Hepatocyte (in vitro differentiated cells): ENCODE measurements at places on chromosomes 13 and 19. TPM values are rescaled to one million over a fixed set of nuclear protein-coding genes. Genes with fewer than 3 reads are reported as not detected.

DNA sequence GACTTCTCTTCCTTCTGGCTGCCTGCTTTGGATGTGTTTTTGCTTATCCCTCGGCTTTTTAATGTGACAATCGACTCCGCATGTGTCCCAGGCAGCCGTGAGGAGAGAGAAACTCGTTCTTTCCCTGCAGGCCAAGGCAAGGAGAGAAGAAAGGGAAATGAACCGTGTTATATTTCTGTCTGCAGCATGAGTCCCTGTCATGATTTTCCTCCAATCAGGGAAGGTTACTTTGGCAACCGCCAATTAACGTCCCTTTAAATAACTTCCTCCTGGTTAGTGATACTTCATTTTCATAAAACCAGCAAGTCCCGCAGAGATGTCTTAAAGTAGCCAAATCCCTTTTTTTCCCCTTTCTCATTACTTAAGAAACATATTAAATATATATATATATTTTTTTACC lies 42.6 kb downstream of the RFC3 start:
- no peak for DNase-seq

- DNase-seq, result no peak
These were observed 40.5 kb upstream of the KLF5 start for GRCh38 chr13:73018336-73018735.

GRCh38 chr13:78298657-78299056 lies 304.7 kb downstream of the POU4F1 start:
- DNase-seq, result no peak

- DNase-seq, result no peak
These were observed 279.1 kb downstream of the FGF9 start for GRCh38 chr13:21949818-21950429.

The KLK10 gene
- 0.10 and 1.8 TPM in 2 replicates for total RNA-seq

GRCh38 chr13:58574791-58575190 lies 943.2 kb downstream of the PCDH17 start:
- no peak for DNase-seq

GRCh38 chr19:10611907-10612306 lies 13.4 kb upstream of the SLC44A2 start:
- no peak for DNase-seq

The TNNT1 gene
- 9.6 and 11.5 TPM in 2 replicates for total RNA-seq

GRCh38 chr13:60627071-60627686 lies 230.2 kb downstream of the TDRD3 start:
- peak; percentile 70 for DNase-seq

DNA sequence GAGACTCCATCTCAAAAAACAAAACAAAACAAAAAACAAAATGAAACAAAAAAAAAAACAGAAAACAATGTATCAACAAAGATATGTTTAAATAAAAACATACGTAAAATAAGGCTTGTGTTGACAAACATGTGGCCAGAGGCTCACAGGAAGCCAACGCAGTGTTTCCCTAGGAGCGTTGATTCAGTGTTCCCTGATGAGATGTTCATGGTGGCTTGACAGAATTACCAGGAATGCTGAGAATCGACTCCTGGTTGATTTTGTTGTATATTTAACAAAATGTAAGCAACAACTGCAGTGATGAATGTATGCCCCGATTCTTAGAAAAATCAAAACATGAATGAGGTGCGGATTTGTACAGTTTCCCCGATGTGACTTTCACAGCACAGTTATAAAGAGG lies 8.9 kb upstream of the ZNF787 start:
- DNase-seq, result no peak

DNA sequence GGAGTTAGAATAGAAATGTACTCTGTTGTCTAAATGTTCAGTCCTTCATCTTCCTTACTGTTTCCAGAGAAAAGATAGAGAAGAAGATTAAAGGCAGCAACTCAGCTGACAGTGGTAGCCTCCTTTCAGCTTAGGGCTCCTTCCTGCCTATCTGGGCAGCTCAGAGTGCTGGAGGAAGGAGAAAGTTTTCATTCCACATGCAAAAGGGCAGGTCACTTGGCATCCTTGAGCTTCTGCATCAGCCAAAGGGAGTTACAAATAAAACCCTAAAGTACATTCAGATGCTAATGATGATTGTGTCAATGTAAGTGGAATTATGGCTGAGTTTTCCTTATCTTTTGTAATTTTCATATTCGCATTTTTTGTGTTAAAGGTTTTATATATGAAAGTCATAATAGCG lies 58.9 kb downstream of the ESD start:
- no peak for DNase-seq

GRCh38 chr19:5407356-5407755 lies 47.9 kb upstream of the ZNRF4 start:
- DNase-seq, result no peak

The MEF2B gene
- 0.32 and 0.70 TPM in 2 replicates for total RNA-seq

The LILRA2 gene
- total RNA-seq, result not detected in 2 replicates

The MBD3L5 gene
- not detected in 2 replicates for total RNA-seq

DNA sequence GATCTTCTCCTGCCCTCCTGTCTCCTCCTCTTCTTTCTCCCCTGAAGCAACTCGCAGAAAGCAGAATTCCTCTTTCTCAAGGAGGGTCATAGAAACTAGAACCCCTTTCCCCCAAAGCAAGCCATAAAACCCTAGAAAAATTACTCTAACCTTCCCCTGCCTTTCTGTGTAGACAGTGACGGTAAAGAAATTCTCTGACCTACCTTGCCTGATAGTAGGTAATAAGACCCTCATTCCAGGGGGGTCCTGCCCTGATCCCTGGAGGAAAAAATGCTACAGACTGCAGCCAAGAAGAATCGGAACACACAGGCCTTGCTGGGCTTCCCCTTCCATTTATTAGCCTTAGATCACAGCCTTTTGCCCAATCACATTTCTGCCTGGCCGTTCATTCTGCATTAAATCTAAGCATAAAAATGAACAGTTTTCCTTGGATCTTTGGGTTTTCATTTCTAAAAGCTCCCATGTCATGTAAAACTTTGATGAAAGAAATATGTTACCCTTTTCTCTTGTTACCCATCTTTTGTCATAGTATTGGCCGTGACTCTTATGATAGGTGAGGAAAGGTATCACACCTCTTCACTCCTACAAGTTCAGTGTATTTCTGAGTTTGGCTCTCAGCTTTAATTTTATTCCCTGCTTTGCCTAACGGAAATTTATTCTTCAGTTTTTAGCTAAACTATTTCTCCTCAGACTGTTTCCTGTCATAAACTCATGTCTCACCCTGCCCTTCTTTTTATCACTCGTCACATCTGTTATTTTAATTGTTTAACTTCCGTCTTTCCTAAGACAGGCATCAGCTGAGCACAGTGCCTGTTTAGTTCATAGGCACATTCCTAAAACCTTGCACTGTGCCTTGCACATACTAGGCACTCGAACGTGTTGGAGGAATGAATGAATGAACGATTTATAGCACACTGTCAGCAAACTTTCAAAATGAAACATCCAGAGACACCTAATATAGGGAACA lies 20.4 kb upstream of the CPB2 start:
- no peak for DNase-seq

DNA sequence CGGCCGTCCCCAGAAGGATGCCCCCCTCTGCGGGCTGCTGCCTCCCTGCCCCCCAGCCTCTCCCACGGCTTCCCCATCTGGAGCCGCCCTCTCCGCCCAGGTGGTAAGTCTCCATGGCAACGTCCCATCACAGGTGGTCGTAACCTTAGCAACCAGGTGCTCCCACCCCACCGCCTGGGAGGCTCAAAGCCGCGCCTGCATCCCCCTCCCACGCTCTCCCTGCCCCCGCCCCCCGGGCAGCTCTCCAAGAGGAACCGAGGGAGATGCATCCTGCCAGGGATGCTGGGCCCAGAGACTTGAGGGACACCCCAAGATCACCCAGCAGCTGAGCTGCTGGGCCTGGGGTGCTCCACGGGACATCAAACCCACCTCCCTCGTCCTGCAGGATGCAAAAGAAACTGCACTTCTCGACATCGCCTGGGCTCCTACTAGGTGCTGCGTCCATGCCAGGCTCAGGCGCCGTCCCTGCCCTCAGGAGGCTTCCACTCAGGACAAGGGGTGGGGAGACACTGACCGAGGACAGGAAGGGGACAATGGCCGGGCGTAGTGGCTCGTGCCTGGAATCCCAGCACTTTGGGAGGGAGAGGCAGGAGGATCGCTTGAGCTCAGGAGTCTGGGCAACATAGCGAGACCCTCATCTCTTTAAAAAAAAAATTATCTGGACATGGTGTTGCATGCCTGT lies 5.0 kb upstream of the LINGO3 start:
- DNase-seq, result no peak

The ZNF534 gene
- total RNA-seq, result 0.57 TPM in 1 of 2 replicates, not detected in the other

DNA sequence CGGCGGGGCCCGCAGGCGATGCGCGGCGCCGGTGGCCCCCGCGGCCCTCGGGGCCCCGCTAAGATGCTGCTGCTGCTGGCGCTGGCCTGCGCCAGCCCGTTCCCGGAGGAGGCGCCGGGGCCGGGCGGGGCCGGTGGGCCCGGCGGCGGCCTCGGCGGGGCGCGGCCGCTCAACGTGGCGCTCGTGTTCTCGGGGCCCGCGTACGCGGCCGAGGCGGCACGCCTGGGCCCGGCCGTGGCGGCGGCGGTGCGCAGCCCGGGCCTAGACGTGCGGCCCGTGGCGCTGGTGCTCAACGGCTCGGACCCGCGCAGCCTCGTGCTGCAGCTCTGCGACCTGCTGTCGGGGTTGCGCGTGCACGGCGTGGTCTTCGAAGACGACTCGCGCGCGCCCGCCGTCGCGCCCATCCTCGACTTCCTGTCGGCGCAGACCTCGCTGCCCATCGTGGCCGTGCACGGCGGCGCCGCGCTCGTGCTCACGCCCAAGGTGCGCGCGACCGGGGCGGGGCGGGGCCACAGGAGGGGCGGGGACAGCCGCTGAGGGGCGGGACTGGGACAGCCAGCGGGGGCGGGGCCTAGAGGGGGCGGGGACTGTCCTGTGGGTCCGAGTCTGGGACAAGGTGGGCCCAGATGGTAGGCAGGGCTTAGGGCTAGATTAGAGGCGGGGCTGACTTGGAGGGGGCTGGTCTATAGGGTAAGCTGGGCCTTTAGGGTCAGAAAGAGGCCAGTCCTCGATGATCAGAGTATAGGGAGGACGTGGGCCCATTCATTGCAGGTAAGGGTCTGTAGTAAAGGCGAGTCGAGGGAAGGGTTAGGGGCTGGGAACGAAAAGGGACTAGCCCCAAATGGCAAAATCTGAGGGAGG lies 5.1 kb downstream of the GRIN2D start:
- DNase-seq, result peak; percentile 90

The ZNF525 gene
- 12.2 and 14.2 TPM in 2 replicates for total RNA-seq

GRCh38 chr19:16660763-16661479 lies at the start of gene TMEM38A:
Gene TMEM38A (plus strand): TSS chr19:16661139. CDS start chr19:16661218, 79 bp downstream.
- DNase-seq, result peak; percentile 77

DNA sequence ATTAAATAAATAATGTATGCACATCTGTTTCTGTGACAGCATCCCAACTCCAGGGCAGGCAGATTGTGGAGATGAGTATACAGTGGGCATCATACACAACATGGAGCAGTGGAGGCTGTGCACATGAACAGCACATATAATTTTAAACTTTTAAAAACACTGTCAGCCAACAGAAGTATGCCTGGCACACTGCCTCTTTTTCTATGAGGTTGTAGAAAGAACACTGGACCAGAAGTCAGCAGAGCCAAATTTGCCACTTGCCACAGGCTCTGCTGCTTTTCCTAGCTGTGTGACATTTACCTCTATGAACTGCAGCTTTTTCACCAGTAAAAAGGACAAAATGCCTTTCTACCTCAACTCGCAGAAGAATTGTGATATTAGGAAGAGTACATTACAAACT lies 118.7 kb downstream of the FRY start:
- no peak for DNase-seq
